ENCODE measurements at places on chromosomes 1 and 21.

- no peak for DNase-seq
Measured at GRCh38 chr1:156527584-156527983, 27.0 kb upstream of the MEF2D start.

- DNase-seq: no peak
Measured at GRCh38 chr21:45740088-45740440, 96.5 kb downstream of the PCBP3 start.

DNA sequence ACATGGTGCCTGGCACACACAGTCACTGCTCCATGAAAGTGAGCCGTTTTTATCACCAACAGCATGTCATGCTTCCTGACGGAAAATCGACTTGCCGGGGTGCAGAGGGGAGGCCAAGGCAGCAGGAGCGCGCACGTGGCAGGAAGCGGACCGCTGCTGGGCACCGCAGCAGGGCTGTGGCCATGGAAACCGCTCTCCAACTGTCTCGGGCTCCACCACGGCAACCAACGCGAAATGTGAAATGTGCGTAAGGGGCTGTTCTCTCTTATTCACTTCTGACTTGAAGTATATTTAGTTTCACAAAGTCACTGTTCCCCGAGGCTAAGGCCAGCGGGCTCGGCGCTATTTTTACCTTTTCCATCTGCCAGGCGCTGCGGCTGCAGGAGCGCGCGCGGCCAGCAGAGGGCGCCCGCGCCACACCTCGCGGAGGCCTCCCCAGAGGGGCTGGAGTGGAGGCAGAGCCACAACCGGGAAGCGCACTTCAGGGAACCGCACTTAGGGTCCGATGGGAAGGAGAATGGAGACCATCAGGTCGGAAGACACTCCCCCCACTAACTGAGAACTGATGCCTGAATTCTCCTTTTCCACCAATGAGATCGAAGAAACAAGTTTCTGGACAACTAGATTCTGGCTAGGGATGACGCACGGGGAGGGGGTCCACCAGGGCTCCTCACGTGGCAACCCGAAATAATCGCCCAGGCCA lies 19.7 kb downstream of the RCC2 start:
- DNase-seq: peak; percentile 46

DNA sequence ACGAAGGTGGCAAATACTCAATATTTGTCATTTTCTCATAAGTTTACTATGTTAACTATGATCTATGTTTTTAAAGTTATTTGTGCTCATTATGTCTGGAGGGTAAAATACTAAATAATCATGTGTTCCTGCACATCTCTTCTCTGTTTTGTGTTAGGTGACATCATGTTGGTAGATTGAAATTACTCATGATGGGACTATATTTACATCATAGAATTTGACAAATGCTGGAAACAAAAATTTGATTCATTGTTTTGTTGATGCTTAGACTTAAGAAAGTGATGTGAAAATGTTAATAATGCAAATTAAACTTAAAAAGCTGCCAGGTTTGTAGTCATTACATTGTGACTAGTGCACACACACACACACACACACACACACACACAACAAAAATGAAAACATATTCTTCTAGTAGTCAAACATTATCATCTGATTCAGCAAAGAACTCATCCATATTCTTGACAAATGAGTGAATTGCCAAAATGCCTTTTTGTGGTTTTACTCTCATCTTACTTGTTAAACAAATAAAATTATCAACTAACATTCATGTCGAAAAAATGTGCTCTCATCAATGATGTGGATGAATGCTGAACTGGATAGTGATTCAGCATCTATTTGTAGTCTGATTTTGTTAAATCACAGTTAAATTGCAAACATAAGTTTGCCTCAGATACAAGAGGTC lies 870.7 kb downstream of the BRINP3 start:
- DNase-seq: no peak

- no peak for DNase-seq
Measured at GRCh38 chr1:60705026-60705425, 377.3 kb upstream of the NFIA start.

- no peak for DNase-seq
Measured at GRCh38 chr1:107362468-107363140, 221.8 kb downstream of the NTNG1 start.
